Hippocampal formation (tissue), 2 donors: ENCODE measurements at places on chromosomes 16 and 17.
A peak's percentile ranks its signal among the peaks of the same experiment; 100 is the strongest.

DNA sequence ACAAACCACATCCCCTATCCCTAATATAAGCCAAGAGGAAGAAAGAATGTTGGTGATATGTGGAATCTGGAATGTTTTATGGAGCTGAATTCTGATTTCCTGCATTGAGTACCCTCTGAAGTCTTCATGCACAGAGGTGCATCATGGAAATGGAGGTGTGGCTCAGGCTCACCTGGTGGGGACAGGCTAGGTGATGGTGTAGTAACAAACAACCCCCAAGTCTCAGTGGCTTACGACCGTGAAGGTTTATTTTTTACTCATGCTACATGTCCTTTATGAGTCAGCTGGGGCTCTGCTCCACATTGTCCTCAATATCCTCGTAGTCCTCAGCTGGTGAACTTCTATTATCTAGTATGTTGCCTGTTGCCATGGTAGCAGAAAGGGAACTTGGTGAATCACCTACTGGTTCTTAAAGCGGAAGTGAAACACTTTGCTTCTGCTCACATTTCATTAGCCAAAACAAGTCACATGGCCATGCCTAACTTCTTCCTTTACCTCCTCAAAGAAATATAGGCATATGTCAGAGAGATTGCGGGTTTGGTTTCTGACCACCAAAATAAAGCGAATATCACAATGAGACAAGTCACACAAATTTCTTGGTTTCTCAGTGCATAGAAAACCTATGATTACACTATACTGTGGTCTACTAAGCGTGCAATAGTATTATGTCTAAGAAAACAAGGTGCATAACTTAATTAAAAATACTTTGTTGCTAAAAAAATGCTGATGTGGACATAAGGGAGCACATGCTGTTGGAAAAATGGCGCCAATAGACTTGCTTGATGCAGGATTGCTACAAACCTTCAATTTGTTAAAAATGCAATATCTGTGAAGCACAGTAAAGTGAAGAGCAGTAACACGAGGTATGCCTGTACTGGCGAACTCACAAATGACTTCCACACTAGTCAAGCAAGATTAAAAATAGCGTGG, at the start of gene PMFBP1:
Gene PMFBP1 (minus strand): TSS at position 51 of the 930 bp plus-strand sequence. CDS start 947 bp downstream, outside the sequence.
- DNase-seq, result peak; percentile 59

DNA sequence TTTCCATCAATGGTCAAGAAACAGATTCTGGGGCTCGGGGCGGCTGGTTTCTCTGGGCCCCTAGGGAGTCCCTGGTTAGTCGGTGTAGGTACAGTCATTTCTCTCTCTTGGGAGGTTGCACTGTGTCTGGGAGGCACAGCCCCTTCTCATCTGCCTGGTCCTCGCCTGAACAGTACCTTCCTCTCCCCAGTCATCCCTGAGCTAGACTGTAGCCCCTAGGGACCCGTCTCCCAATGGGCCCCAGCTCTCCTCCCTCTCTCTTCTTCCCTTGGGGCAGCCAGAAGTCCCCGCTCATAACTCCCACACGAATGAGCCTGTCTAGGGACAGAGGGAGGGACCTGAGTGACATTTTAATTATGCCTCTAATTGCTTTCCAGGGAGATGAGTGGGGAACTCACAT, 20.2 kb upstream of the CPSF4L start:
- DNase-seq, result no peak

- no peak for DNase-seq
These were observed 151.9 kb downstream of the MSI2 start for GRCh38 chr17:57408071-57408811.

GRCh38 chr17:73179878-73180277, 13.0 kb upstream of the COG1 start:
- DNase-seq, result no peak

DNA sequence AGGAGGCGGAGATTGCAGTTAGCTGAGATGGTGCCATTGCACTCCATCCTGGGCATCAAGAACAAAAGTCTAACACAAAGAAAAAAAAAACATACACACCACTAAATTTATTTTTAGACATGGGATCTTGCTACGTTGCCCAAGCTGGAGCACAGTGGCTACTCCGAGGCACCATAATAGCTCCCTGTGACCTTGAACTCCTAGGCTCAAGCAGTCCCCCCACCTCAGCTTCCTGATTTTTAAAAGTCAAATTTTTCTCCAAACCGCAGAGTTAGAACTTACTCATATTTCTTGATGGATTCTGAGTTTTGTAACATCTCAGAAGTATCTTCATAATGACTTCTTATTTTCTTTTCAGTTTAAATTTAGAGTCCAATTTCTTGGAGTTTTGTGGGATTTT, 3.4 kb downstream of the CMTM4 start:
- DNase-seq, result no peak

DNA sequence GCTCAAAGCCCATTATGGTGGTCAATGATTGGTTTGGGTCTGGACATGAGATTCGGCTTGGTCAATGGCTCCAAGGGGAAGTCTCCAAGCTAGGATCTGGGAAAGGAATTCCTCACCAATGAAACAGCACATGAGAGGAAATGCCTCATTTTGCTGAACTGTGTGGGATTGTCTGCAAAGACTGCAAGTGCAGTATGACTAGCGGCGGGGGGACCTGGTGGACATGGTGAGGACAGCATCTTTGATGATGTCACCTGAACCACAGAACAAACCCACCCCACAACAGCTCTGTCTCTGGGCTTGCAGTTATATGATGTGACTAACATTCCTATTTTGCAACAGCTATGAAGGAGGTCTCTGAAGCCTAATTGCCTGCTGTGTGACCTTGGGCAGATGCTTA, 50.6 kb upstream of the NKD1 start:
- DNase-seq, result no peak

- no peak for DNase-seq
These were observed 6.1 kb upstream of the TNRC6C start for GRCh38 chr17:77952368-77952767.

DNA sequence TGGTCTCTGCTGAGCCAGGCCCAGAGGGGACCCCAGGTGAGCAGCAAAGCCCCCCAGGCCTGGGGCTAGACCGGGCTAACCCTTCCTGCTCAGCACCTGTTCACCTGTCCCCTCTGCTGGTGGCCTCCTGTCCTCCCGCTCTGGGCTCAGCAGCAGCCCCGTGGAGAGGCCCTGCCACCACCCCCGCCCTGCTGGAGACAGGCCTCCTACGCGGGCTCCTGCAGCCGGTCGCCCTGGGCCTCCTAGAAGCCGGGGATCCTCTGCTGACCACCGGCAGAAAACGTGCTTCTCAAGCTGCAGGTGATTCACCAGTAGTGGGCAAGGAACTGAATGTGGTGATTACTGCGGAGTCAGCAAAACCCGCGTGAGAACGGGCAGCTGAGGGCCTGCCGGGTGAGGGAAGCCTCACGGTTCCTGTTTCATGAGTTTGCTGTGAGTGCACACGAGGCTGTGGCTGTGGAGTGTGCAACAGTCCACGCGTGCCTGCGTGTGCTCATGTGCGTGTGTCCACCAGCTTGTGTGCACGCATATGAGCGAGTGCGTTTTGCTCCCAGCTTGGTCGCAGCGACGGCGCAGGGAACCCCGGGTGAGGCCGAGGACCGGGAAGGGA, 792 bp downstream of the SECTM1 start:
- no peak for DNase-seq

DNA sequence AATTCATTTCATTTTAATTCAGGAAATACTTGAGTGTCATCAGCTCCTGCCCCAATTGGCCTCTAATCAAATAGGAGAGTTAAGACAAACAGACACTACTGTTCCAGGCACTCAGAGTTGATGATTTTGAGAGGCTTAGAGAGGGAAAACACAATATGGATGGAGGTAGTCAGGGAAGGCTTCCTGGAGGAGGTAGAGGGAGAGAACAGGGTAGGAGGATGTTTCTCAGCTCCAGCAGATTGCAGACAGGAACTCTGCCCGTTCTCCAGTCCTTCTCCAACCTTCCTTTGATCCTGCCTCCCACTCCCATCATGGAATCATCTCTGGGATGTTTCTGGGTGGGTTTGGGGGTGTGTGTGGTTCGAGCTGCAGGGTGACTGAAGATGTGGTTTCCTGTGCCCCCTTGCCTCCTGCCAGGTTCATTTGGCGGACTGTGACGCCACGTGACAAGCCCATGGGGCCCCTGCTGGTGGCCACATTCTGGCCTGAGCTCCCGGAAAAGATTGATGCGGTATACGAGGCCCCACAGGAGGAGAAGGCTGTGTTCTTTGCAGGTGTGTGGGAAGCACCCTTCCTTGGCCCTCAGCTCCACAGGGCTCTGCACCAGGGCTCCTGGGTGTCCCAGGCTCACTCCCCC, 12.2 kb upstream of the LPCAT2 start:
- DNase-seq, result no peak

DNA sequence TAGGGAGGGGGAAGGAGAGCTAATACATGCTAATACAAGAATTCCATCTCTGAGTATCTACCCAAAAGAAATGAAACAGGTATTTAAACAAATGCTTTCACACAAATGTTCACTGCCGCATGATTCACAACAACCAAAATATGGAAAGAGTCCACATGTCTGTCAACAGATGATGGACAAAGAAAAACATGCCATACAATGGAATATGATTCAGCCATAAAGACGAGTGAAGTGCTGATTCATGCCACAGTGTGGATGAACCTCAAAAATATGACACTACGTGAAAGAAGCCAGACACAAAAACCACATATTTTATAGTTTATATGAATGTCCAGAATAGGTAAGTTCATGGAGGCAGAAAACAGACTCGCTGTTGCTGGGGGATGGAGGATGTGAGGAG, 321.4 kb downstream of the FOXL1 start:
- DNase-seq, result no peak

- no peak for DNase-seq
These were observed 155.4 kb upstream of the FOXF1 start for GRCh38 chr16:86354641-86355513.

GRCh38 chr16:15854906-15855703, 1.7 kb downstream of the MYH11 start:
- no peak for DNase-seq

GRCh38 chr16:85491058-85491771, 121.9 kb upstream of the GSE1 start:
- DNase-seq, result no peak

DNA sequence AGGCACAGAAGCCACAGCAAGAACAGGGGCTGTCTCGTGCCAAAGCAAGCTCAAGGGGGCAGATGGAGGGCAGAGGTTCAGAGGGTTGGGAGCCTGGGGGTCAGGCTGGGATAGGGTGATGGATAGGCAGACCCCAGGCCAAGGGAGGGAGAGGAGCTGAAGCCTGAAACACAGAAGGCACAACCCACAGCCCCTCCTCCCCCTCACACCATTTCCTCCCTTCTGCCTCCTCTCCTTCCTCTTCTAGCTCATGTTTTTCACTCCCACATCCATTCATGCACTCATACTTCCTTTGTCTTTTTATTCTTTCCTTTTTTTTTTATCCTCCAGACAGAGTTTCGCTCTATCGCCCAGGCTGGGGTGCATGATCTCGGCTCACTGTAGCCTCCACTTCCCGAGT, 61.1 kb downstream of the SOCS1 start:
- no peak for DNase-seq

GRCh38 chr17:67992548-67993152, 3.6 kb downstream of the C17orf58 start:
- no peak for DNase-seq

- DNase-seq, result no peak
These were observed 494.4 kb downstream of the HS3ST4 start for GRCh38 chr16:26186091-26186615.

DNA sequence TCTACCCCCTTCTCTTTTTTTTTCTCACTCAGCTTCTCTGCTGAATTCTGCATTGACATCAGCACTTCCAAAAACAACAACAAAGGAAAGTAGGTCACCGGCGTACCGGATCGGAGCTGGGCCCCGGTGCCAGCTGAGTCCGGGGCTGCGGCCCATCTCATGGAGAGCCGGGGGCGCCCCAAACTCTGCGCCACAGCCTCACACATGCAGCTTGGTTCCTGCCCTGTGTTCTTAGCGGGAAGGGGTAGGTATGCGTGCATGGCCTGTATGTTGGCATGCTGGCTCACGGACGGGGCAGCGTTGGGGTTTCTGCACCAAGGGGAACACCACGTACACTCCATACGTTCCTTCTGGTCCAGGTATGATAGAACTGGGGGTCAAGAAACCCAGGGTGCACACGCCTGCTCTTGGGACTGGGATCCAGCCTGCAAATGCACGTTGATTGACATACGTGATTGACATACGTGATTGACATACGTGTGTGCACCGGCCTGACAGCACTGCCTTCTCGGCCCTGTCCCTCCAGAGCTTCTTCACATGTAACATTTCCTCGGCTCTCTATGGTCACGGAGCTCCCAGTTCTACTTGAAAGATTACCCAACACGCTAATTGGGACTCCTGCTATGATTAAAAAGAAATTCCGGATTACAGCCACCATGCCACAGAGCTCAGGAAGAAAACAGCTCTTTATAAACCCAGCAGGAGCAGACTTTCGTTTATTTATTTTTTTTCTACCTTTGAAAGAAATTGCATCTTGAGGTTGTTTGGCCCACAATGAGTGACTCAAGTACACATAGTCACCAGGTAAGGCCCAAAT, 88.7 kb downstream of the RPA1 start:
- DNase-seq, result no peak

DNA sequence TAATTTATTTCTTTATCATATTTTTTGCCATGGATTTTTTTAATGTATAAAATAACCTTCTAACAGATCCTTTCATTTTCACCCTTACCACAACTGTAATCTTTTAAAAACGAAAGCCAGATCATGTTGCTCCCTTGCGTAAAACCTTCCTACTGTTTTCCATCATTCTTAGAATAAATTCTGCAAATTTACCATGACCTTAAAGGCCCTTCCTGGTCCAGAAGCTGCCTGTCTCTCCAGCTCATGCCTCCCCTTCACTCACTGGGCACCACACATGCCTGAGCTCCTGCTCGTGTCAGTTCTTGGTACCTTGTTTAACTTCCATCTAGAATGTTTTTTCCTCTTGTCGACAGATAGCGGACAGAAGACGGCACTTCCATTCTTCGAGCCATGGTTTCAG, 245.0 kb upstream of the CDH5 start:
- no peak for DNase-seq

DNA sequence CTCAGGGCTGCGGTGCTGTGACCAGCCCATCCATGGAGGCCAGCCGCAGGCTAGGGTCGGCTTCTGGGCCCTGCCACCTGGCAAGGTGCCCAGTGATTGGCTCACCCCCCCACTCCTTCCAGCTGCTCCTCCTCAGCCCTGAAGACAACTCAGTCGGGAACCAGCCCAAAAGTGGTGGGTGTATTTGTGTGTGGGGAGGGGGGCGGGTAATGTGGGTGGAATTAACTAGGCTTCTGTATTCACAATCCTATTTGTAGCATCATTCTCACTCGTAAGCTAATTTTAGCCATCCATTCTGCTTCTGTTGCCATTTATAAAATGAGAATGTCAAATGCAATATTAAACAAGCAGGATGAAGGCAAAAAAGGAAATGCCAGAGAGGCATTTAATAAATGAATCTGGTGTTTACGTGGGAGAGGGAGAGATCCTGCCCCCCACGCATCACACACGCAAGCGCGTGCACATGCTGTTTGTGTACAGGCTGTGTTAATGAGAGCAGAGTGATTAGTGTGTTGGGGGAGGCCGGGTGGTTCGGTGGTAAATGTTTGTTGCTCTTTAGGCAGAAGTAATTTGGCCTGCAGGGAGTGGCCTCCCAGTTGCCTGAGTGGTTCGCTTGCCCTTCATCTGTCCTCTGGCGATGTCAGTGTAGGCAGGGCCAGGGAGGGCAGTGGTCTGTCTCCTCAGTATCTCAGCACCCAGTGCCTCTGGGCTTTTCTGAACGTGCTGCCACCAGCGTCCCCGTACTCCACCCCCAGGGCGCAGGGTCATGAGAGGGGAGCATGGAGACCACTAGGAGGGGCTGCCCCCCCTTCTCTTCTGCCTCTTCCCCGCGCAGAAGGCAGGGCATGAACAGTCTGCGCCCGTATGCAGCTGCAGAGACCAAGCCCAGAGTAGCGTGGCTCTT, 140.1 kb downstream of the CCDC182 start:
- peak; percentile 53 for DNase-seq
